Fibroblast of skin of right quadriceps (primary cell): ENCODE measurements at places on chromosomes 16 and 17.

DNA sequence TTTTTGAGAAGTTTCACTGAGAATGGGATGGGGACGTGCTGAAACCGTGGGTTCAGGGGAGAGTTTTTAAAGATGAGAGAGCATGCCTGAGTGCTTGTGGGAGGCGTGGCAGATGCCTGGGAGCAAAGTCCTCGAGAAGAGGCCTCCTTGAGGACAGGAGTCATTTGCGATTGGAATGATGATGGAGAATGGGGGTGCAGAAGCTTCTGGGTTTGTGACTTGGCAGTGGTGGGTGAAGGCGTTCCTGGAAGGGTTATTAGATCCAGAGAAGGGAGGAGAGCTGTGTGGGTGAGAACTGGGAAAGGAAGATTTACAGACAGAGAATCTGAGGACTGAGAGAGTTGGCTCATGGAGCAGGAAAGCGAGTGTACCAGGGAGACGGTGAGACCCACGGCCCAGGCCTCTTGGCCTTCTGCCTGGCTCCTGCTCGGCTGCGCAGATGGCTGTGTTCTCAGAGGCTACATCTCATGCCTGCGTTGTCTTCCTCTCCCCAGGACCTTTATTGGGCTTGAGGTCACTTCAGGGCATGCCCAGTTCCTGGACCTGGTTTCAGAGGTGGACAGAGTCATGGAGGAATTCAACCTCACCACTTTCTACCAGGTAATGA is 8.6 kb upstream of the MMP15 start:
- DNase-seq = no peak

- peak; percentile 22 for DNase-seq
Measured at GRCh38 chr17:14791221-14791620, 473.9 kb downstream of the PMP22 start.

DNA sequence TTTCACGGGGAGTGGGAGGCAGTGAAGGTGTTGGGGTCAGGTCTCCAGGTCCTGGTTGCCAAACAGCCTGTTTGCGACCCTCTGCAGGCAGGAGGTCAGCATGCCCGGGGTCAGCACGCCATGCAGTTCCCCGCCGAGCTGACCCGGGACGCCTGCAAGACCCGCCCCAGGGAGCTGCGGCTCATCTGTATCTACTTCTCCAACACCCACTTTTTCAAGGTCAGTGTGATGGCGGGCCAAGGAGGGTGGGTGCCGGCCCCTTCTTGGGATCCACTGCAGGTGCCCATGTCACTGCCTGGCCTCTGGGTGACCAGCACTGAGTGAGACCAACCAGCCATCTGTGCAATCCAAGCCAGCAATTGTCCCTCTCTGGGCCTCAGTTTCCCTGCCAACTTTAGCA is 21.3 kb downstream of the ADGRG5 start:
- DNase-seq = no peak

DNA sequence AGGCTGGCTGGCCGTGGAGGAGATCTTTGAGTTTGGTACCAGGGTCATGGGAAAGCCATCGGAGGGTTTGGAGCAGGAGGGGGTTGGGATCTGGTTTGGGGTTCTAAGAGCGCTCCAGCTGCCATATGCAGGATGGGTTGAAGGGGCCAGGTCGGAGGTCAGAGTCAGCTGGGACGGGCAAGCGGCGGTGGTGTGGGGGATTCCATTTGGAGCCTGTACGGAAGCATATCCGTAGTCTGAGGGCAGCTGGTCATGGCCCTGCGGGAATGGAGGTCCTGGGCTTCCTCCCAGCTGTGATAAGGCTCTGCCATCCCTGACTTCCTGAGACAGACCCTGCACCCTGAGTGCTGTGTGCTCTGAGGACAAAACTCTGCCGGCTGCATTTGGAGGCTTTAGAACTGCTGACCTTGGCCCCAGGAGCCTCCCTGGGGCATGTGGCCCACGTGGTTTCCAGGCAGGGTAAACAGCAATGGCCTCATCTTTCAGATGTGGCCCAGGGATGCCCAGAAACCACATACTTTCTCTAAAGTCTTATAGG is 46.5 kb downstream of the ATP2C2 start:
- no peak for DNase-seq

- peak; percentile 99 for DNase-seq
Measured at GRCh38 chr16:65121870-65122723, at the start of gene CDH11. Gene CDH11 (minus strand): TSS chr16:65122063. CDS start chr16:65004869, 117,194 bp downstream.

- no peak for DNase-seq
Measured at GRCh38 chr17:61482467-61482866, 30.2 kb downstream of the TBX4 start.

- no peak for DNase-seq
Measured at GRCh38 chr17:37294888-37295287, 80.9 kb upstream of the C17orf78 start.

GRCh38 chr16:81551821-81552304 is 107.3 kb downstream of the CMIP start:
- DNase-seq = no peak

- no peak for DNase-seq
Measured at GRCh38 chr16:1029259-1029545, 43.3 kb upstream of the SSTR5 start.

GRCh38 chr16:75265911-75266701 is 14.7 kb upstream of the BCAR1 start:
- peak; percentile 59 for DNase-seq

DNA sequence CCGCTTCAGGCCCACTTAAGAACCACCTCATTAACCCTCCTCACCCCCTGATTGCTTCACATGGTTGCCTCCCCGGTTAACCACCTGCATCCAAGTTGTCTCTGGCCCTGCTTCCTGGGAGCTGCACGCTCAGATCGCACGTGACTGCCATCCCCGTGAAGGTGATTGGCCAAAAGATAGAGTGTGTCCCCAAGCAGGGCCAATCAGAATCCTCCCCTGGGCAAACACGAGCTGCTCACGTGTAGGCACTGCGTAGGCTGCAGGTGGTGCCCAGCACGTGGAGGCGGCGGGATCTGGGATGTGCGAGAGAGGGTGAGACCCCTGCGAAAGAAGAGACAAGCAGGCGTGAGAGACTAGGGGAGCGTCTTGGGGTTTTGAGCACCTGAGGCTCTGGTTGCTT is 111.8 kb upstream of the CRHR1 start:
- no peak for DNase-seq

DNA sequence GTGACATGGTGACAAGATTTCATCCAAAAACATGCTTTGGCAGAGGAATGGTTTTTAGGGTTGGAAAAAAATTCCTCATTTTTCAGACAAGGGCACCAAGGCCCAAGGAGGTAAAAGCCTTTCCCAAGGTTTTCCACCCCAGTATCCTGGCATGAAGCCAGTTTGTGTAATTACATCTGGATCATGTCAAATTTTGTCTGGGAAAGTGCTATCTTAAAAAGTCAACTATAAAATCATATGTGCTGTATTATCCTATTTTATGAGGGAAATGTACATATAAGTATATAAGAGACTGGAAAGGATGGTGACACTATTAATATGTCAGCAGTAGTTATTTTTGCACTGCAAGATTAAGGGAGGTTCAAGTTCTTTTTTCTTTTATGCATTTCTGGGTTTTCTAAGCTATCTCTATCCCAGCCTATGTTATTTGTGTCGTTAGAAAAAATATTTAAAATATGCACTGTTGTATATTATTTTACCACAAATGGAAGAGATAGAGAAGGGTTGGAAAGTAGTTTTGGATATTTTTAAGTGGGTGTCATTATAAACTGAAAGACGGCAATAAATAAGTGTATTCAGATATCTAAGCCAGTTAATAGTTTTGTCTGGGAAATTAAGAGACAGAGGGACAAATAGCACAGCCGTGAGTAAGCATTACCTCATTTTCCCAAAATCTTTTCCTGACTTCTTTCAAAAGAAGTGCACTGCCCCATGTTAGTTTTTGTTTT is 13.5 kb upstream of the FBXO47 start:
- peak; percentile 76 for DNase-seq
